ENCODE measurements at places on chromosomes 12 and 14.
A peak's percentile ranks its signal among the peaks of the same experiment; 100 is the strongest.

GRCh38 chr12:11728154-11728755, 78.8 kb downstream of the ETV6 start:
- no peak for DNase-seq

- peak; percentile 88 for DNase-seq
Measured at GRCh38 chr12:60266381-60266852, 670.6 kb downstream of the SLC16A7 start.

GRCh38 chr12:126681676-126682075, 1585.3 kb upstream of the TMEM132C start:
- no peak for DNase-seq

DNA sequence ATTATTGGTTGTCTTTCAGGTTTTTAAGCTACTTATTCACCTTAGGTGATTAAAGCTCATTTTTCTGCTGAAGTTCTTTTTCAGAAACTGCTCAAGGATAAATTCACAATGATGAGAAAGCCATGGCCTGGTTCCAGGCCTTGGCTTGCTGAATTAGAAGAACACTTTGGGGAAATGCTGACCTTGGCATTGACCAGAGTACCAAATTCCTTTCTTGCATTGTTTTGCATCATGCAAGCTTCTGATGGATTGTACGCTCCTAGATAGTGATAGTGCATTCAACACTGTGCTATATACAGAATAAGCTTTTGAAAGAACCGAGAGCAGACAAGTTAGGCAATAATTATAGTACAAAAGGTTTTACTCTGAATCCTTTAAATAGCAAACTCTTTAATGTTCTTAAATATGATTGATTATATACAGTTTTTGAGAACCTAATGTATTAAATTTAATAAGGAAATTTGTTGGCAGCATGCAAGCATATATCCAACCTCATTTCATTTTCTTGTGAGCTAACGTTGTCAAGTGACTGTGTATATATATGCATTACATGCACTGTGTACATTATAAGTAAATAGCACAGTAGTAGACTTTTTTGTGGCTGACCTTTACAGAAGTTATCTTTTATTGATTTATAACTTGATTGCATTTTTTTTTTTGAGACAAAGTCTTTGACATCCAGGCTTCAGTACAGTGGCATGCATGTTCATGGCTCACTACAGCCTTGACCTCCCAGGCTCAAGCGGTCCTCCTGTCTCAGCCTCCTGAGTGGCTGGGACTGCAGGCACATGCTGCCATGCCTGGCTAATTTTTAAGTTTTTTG, 99.2 kb downstream of the DIP2B start:
- DNase-seq: no peak

- DNase-seq: no peak
Measured at GRCh38 chr14:92785667-92786426, 8.3 kb upstream of the GOLGA5 start.

GRCh38 chr12:120687578-120688289, 785 bp downstream of the MLEC start:
- DNase-seq: no peak

GRCh38 chr14:104477117-104477623, 102.4 kb upstream of the C14orf180 start:
- DNase-seq: no peak

DNA sequence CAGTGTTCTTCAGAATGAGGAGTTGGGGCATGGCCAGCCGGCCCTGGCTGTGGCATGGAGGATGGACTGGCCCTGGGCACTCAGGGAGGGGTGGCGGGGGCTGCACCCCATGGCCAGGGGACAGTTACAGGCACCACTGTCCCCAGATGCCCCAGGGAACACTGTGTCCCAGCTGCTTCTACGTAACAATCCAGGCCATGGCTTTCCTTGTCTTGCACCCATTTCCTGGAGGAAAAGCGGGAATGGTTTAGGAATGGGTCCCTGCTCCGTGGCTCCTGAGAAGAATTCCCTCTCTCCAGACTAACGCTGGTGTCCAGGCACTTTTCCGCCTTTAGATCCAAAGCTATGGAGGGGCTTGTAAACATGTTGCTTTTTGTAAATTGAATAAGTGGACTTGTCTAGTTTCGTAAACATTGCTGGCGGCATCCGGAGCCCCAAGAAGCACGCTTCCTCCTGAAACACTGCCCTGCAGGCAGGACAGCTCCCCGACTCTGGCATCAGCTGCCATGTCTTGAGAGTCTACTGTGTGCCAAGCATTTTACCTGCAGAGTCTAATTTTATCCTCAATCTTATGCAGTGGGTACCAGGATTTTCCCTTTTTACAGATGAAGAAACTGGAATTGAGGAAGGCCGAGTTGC, 238.3 kb downstream of the SLC41A2 start:
- DNase-seq: no peak

- no peak for DNase-seq
Measured at GRCh38 chr12:325906-326305, 63.2 kb downstream of the KDM5A start.

GRCh38 chr12:6328945-6329702, 12.8 kb downstream of the TNFRSF1A start:
- DNase-seq: no peak

GRCh38 chr14:68820119-68820518, 27.3 kb upstream of the ZFP36L1 start:
- DNase-seq: no peak

DNA sequence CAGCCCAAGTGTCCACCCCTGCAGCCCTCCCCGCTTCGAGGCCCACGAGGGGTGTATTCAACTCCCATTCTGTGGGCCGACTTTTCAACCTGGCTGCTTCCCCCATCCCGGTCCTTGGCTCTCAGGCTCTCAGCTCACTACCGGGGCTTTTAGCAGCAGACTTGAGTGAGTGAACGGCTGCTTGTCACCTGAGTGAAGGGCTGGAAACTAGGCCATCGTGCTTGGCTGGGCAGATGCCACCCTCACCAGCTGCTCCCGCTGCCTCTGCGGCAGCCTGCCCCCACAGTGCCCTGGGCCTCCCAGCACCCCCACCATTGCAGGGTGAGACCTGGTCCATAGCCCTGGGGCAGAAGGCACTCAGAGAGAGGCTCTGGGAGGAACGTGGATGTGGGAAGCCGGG, 59.9 kb downstream of the SLC6A12 start:
- DNase-seq: no peak

GRCh38 chr14:68345738-68346137, 447.1 kb downstream of the ZFP36L1 start:
- no peak for DNase-seq

DNA sequence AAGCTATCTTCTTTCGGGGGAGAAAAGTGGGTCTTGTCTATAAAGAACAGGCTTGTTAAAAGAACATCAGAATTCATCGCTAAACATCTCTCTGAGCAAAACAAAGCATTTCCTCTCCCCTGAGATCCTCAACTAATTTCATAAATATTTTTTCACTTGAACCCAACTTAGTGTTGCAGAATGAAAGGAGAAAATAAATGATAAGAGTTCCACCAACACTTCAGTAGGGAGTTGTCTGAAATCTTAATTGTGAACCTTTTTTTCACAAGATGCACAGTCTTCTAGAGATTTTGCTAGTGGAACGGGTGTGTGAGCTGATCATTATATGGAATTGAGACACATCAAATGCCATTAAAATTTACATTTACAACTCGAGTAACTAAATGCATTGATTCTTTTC, 1.3 kb upstream of the DAAM1 start:
- DNase-seq: no peak

All from Panc1 (cell line).